Type B pancreatic cell (in vitro differentiated cells): ENCODE measurements at places on chromosomes 4 and X. TPM values are rescaled to one million over a fixed set of nuclear protein-coding genes. Genes with fewer than 3 reads are reported as not detected.

The REST gene
- 48.5 and 66.2 TPM in 2 replicates for total RNA-seq

The MEPE gene
- total RNA-seq, result not detected in 2 replicates

The SULT1E1 gene
- total RNA-seq, result 64.9 and 80.7 TPM in 2 replicates

The RASL11B gene
- 2.7 and 15.7 TPM in 2 replicates for total RNA-seq

The FRAS1 gene
- 33.1 and 37.7 TPM in 2 replicates for total RNA-seq

The JAKMIP1 gene
- 0.89 and 2.0 TPM in 2 replicates for total RNA-seq

The PHF8 gene
- total RNA-seq, result 36.0 and 37.9 TPM in 2 replicates

The HDAC8 gene
- 30.3 and 32.4 TPM in 2 replicates for total RNA-seq

DNA sequence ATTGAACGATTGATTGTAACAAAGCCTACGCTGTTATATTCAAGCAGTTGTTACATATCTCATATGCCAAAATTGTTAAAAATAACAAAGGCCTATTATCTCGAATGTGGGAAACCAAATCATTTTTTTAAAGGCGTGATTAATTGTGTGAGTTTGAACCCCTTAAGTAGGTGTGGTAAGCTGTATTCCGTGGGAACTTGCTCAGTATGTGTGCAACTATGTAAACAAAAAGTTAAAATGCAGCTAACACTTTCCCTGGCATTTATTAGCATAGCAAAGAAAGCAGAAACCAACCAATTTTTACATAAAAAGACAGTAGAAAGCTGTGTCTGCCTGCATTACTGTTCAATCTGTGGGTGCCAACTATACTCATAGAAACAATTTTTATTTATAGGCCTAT, 166.0 kb upstream of the HAND2 start:
- no peak overlapping the region for H3K4me3 ChIP-seq
- H3K27ac ChIP-seq, result no peak overlapping the region
- no peak for DNase-seq
- H3K4me1 ChIP-seq, result peaks cover 8% of the 10 kb centered on the region

DNA sequence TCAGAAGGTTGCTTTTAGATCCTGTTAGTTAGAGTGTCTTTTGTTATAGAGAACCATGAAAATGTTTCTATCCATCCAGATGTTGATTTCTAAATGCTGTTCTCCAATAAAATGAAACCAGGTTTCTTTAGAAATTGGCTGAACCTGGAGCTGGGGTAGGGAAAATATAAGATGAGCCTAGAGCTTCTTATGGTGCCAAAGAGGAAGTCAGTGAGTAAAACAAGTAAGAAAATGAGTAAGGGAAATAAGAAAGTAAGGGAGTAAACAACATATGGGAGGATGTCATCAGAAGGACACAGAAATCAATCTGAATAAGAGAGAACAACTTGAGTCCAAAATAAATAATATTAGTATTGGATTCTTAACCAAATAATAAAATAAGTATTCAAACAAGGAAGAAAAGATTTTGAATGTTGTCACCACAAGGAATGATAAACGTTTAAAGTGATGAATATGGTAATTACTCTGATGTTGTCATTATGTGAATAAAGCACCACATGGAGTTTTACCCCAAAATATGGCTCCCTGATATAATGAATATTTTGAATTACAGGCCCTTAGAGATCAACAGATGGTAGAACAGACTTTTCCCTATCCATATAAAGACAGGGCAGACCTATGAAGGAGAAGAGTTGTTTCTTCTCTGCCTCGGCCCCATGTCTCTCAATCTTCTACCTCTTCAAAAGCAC, 506.1 kb downstream of the IL15 start:
- H3K27ac ChIP-seq, result no peak overlapping the region
- no peaks in the 10 kb centered on the region for H3K36me3 ChIP-seq
- H3K4me3 ChIP-seq, result no peak overlapping the region
- H3K27me3 ChIP-seq, result no peaks in the 10 kb centered on the region

DNA sequence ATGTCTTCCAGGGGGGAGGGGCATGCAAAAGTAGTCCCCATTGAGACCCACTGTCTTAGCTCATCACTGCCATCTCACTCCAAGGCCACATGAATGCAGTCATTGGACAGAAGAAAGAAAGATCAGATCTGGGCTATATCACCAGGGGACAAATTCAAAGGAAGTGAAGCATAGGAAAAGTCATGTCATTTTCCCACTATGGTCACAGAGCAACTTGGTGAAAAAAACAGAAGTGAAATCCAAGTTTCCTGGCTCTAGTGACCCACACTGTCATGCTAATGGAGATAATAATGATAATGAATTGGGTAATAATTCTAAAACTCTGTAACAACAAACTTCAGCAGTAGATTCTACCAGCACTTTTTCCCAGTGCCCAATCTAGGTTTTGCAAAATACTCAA, 9.9 kb downstream of the LHFPL1 start:
- H3K4me3 ChIP-seq, result no peak overlapping the region
- no peaks in the 10 kb centered on the region for H3K36me3 ChIP-seq
- no peak overlapping the region for H3K27ac ChIP-seq
- H3K4me1 ChIP-seq, result peaks cover 16% of the 10 kb centered on the region

- H3K27me3 ChIP-seq, result peaks cover 7% of the 10 kb centered on the region
- H3K27ac ChIP-seq, result no peak overlapping the region
- H3K4me1 ChIP-seq, result peaks cover 2% of the 10 kb centered on the region
- no peak for DNase-seq
Observed at GRCh38 chr4:7110546-7110945, 42.7 kb upstream of the GRPEL1 start.

GRCh38 chr4:83109480-83110222, 4.9 kb downstream of the PLAC8 start:
- peak overlapping the region; percentile 94 for H3K4me3 ChIP-seq
- peak; percentile 72 for DNase-seq
- H3K36me3 ChIP-seq, result no peaks in the 10 kb centered on the region
- H3K27ac ChIP-seq, result peak overlapping the region; percentile 93
- peaks cover 7% of the 10 kb centered on the region for H3K4me1 ChIP-seq
- H3K27me3 ChIP-seq, result peaks cover 10% of the 10 kb centered on the region

DNA sequence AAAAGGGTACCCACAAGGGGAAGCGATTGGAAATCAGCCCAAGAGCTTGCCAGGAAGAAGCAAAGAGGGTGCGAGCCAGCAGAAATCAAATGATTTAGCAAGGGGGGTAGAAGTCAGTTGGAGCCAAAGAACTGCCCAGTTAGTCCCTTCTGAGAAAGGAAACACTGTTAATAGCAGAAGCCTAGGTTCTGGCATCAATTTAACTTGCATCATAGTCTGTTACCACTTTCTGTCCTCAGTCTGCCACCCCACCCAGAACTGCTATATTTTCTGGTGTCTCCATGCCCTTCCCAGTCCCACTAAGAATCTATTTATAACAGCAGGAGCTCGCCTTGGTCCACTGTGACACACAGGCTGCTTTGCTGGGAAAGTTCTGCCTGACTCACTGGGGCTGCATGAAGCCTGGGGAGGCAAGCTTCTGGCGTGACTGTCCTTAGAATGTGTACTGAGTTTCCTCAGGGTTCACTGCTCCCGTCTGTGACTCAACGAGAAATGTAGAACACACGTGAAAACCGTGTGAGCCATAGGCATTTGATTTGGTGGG, 157.8 kb upstream of the TTC29 start:
- H3K27me3 ChIP-seq, result peaks cover 5% of the 10 kb centered on the region
- H3K27ac ChIP-seq, result no peak overlapping the region
- DNase-seq, result no peak
- H3K36me3 ChIP-seq, result no peaks in the 10 kb centered on the region
- H3K4me3 ChIP-seq, result peak overlapping the region; percentile 45

DNA sequence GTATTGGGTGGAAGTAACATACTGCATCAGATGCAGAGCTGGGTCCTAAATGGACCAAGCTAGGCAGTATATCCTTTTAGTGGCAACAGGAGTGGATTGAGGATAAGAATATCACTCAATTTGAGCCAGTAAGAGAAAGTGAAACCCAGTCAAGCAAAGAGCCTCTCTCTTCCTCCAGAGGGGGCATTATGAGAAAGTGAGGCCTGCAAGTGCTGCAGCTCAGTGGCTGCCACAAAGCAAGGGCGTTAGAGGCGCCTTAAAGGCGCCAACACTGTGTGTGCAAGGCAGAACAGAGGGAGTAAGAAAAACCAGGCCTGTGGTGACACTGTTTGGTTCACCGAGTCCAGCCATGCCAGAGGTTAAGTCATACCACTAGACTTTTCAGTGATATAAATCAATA, 17.5 kb downstream of the STX18 start:
- peaks cover 40% of the 10 kb centered on the region for H3K4me1 ChIP-seq
- peaks cover 8% of the 10 kb centered on the region for H3K36me3 ChIP-seq
- H3K27ac ChIP-seq, result no peak overlapping the region
- DNase-seq, result no peak

DNA sequence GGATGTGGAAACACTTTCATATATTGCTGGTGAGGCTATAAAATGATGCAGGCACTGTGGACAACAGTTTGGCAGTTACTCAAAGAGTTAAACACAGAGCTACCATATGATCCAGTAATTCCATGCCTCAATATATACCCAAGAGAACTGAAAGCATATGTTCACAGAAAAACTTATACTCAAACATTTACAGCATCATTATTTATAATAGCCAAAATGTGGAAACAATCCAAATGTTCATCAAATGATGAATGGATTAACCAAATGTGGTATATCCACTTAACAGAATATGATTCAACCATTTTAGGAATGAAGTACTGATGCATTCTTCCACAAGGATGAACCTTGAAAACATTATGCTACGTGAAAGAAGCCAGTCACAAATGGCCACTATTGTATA, 603.8 kb downstream of the IQCM start:
- H3K36me3 ChIP-seq, result no peaks in the 10 kb centered on the region
- H3K4me3 ChIP-seq, result no peak overlapping the region
- H3K4me1 ChIP-seq, result no peaks in the 10 kb centered on the region
- DNase-seq, result no peak
- no peak overlapping the region for H3K27ac ChIP-seq

- no peaks in the 10 kb centered on the region for H3K27me3 ChIP-seq
- no peak overlapping the region for H3K4me3 ChIP-seq
- H3K27ac ChIP-seq, result no peak overlapping the region
- DNase-seq, result no peak
- H3K36me3 ChIP-seq, result no peaks in the 10 kb centered on the region
Observed at GRCh38 chrX:133269168-133269567, 51.0 kb upstream of the TFDP3 start.

- H3K4me1 ChIP-seq, result peaks cover 13% of the 10 kb centered on the region
- H3K4me3 ChIP-seq, result no peak overlapping the region
- no peak for DNase-seq
- H3K27ac ChIP-seq, result no peak overlapping the region
- H3K27me3 ChIP-seq, result no peaks in the 10 kb centered on the region
- H3K36me3 ChIP-seq, result peaks cover 13% of the 10 kb centered on the region
Observed at GRCh38 chr4:107666134-107666533, 53.9 kb downstream of the PAPSS1 start.

DNA sequence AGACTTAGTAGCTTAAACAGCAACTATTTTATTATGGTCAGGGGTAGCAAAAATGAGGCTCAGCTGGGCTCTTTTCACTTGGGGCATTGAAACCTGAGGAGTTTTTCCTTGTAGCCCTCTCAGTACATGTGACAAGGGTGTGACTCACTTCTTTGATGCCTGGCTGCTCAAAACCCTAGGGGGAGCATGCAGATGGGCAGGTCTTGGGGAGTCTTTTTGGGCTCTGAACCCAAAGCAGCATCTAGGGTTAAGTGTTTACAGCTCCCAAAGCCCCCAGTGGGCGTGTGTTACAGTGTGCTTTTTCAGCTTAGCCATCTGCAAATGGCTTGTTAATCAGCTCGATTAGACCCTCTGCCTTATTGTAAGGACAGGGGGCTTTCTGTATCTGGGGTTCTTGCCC, 1752.7 kb downstream of the PCDH7 start:
- no peaks in the 10 kb centered on the region for H3K27me3 ChIP-seq
- no peak for DNase-seq
- no peaks in the 10 kb centered on the region for H3K4me1 ChIP-seq
- H3K27ac ChIP-seq, result no peak overlapping the region
- H3K36me3 ChIP-seq, result no peaks in the 10 kb centered on the region
- H3K4me3 ChIP-seq, result no peak overlapping the region

- H3K27me3 ChIP-seq, result no peaks in the 10 kb centered on the region
- DNase-seq, result no peak
- peaks cover 4% of the 10 kb centered on the region for H3K4me1 ChIP-seq
- no peak overlapping the region for H3K4me3 ChIP-seq
Observed at GRCh38 chrX:23759821-23760220, 16.7 kb upstream of the ACOT9 start.

- H3K27me3 ChIP-seq, result no peaks in the 10 kb centered on the region
- DNase-seq, result no peak
- peak overlapping the region; percentile 31 for H3K27ac ChIP-seq
- peaks cover 4% of the 10 kb centered on the region for H3K4me1 ChIP-seq
- H3K4me3 ChIP-seq, result no peak overlapping the region
Observed at GRCh38 chr4:7769396-7770223, 170.1 kb downstream of the AFAP1 start.

DNA sequence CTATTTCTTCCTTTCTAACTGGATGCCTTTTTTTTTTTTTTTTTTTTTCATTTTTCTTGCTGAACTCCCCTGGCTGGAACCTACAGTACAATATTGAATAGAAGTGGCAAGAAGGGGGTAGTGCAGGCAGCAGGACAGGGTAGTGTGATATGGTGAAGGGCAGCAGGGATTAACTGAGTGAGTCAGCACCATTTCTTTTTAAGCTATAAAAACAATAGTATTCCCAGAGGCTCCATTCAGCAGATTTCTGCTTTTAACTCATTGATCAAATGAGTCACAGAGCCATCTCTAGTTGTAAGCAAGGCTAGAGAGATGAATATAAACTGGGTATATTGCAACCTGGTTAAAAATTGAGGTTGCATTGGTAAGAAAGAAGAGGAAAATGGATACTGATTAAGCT, 53.6 kb upstream of the SETD7 start:
- no peaks in the 10 kb centered on the region for H3K36me3 ChIP-seq
- H3K27ac ChIP-seq, result no peak overlapping the region
- no peak for DNase-seq
- H3K4me1 ChIP-seq, result peaks cover 17% of the 10 kb centered on the region
- peaks cover 7% of the 10 kb centered on the region for H3K27me3 ChIP-seq

GRCh38 chr4:119626420-119626819, 2.2 kb downstream of the PDE5A start:
- H3K27ac ChIP-seq, result peak overlapping the region; percentile 76
- DNase-seq, result no peak
- H3K4me1 ChIP-seq, result peaks cover 4% of the 10 kb centered on the region
- H3K4me3 ChIP-seq, result peak overlapping the region; percentile 95
- H3K36me3 ChIP-seq, result peaks cover 13% of the 10 kb centered on the region

- no peak overlapping the region for H3K4me3 ChIP-seq
- H3K36me3 ChIP-seq, result no peaks in the 10 kb centered on the region
- no peak overlapping the region for H3K27ac ChIP-seq
- no peak for DNase-seq
Observed at GRCh38 chrX:132622130-132622529, 133.3 kb upstream of the MBNL3 start.

DNA sequence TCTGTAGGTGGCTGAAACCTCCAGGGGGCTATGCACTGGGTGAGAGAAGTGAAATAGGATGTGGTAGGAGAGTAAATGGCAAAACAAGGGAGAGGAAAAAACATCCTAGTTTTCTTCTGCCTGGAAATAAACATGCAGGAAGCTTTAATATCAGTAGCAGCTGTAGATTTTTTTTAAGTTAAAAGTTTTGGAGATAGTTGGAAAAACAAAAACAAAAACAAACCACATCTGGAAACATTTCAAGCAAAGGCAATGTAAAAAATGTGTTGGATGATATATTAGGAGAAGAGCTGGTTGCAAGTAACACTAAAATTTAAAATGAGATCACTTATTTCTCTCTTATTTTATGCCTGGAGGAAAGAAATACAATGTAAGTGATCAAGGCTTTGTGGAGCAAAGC, 388.0 kb downstream of the SPRY1 start:
- no peak overlapping the region for H3K27ac ChIP-seq
- peaks cover 11% of the 10 kb centered on the region for H3K4me1 ChIP-seq
- H3K4me3 ChIP-seq, result no peak overlapping the region
- no peaks in the 10 kb centered on the region for H3K27me3 ChIP-seq
